ENCODE measurements at places on chromosomes 16 and 17.
A peak's percentile ranks its signal among the peaks of the same experiment; 100 is the strongest.

- DNase-seq, result no peak
These were observed 74.7 kb upstream of the GNAO1 start for GRCh38 chr16:56116577-56116964.

DNA sequence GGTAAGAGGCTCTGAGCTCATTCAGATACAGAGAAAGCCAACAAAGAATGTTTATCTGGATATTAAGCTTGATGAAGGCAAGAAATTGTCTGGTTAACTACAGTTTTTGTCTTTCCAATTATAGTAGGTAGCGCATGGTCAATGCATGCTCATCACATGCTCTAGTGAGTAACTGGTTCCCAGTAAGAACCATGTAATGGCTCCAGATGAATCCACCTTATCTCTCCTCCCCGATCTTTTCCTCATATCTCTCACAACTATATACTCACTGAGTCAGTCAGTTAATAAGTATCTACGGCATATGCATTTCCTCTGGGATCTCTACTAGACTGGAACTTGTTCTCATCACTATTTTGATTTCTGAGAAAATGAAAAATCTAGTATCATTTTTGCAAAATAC, 340.7 kb upstream of the DYNLRB2 start:
- no peak for DNase-seq

DNA sequence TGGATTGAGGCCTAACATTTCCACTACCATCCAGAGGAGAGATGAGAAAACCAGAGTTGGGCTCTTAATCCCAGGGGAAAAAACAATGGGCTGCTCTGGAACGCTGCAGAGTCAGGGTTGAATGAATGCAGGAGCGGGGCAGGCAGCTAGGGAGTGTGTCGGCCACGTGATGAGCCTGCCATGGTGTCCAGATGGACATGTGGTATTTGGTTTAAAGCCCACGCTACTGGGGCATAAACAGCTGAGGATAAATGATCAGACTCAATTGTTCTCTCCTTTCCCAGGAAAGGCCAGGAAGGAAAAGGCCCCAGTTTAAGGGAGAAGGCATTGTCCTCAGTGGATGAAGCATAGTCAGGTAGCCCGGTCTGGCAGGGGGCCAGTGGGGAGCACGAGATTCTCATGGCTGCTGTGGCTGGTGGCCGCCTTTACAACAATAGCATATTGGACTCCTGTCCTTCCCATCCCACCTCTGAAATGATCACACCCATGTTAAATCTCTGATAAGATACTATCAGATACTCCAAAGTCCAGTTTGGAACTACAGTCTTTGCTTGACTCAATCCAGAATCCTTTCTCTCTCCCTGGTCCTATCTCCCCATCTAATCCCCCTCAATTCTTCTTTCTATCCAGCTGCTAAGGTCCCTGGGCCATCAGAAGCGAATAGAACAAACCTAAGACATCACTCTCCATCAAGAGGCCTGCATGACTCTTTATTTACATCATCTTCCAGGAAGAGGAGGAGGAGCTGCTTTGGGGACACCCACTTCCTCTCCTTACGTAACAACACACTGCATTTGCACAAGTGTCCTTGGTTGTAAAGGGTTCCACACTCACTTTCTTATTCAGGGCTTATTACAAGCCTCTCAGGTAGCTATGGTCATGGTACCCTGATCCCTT, 20.4 kb downstream of the CA4 start:
- peak; percentile 84 for DNase-seq

DNA sequence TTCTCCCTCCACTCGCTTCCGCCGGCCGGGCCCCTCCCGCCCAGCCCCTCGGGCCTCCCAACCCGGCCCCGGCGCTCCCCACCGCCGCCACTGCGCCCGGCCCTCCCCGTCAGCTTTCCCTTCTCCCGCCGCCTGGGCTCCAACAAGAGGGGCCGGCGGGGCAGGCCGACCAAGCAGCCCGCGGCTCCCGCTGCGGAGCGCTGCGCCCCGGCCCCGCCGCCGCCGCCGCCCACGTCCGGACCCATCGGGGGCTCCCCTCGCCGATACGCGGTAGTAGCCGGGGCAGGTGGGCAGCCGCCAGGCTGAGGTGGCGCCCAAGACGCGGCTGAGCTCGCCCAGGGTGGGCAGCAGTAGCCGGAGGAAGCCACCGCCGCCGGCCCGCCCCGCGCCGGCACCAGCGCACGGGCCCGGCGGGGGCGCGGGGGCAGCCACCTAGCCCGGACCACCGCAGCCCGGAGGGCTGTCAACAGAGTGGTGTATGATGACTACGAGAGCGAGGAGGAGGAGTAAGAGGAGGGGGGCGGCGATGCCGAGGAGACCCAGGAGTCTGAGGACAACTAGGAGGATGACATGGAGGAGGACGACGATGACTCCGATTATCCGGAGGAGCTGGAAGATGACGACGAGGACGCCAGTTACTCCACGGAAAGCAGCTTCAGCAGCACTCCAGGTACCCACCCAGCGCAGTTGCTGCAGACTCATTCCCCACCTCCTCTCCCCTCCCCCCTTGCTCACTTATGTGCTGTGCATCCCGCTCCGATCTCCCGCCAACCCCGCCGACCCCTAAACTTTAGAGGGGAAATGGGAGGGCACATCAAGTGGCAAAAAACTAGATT, 498 bp downstream of the LRRC37B start:
- peak; percentile 39 for DNase-seq

- DNase-seq, result peak; percentile 70
These were observed 20.8 kb downstream of the C16orf74 start for GRCh38 chr16:85730186-85730465.
